ENCODE measurements at places on chromosomes 16 and 17. TPM values are rescaled to one million over a fixed set of nuclear protein-coding genes. Genes with fewer than 3 reads are reported as not detected.

FBXW10B gene
- total RNA-seq = 2.8 TPM

UTP18 gene
- 28.1 TPM for total RNA-seq

MYL4 gene
- not detected for total RNA-seq

TMEM235 gene
- 16.8 TPM for total RNA-seq

NPTX1 gene
- 267 TPM for total RNA-seq

TBC1D3D gene
- 0.61 TPM for total RNA-seq

DNA sequence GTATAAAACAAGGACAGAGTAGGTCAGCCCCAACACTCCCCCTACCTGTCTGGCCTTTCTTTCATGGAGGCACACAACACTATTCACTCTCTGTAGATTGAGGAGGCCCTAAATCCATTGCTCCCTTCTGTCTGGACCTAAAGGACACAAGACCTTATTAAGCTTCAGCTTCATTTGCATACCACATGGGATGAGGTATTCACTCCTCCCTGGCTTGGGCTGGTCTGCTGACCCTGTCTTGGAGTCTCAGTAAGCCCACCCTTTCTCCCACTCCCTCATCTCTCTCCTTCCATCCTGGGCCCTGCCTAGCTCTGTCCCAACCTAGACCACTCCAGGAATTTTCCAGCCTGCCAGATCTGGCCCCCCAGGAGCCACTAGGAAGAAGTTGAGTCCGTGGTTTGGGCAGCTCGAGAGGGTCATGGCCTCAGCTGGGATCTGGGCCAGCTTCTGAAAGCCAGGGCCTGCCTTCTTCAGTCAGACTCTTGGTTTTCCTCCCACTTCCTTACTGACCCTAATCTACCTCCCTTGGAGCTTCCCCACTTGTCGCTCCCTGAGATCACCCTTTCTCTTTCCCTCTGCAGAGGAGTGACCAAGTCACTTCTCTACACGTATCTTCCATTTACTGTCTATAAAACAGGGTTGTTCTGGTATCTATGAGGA is 6.5 kb upstream of the LLGL1 start:
- no peak for DNase-seq

DNA sequence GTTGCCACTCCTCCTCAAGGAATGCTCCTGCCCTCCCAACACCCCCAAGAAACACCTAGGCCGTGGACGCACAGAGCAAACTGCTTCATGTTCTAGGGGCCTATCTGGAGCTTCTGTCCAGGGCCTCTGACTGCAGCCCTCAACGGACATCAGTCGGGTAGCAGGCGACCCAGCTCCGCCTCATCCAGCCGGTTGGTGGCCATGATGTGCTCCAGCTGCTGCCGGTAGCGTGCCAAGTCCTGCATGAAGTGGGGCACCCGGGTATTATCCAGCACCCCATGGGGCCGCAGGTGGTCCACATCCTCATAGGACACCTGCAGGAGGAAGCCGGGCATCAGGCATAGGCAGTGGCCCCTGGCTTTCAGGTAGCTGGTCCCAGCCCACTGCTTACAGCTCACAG is 6.3 kb downstream of the NOL3 start:
- DNase-seq = no peak

DNA sequence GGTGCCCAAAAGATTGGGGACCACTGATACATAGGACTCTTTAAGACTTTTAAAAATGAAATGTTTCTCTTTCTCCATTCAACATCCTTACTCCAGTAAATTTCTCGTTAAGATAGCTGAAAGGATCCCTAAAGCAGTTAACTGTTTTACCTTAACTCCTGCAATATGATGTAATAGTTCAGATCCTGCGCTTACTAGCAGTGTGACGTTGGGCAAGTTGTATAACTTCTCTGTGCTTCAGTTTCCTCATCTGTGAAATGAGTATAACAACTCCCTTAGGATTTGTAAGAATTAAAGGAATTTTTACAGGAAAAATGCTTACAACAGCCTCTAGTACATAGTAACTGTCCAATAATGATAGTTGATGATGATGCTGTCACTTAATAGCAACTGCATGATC is 158.9 kb downstream of the TANC2 start:
- no peak for DNase-seq

DNA sequence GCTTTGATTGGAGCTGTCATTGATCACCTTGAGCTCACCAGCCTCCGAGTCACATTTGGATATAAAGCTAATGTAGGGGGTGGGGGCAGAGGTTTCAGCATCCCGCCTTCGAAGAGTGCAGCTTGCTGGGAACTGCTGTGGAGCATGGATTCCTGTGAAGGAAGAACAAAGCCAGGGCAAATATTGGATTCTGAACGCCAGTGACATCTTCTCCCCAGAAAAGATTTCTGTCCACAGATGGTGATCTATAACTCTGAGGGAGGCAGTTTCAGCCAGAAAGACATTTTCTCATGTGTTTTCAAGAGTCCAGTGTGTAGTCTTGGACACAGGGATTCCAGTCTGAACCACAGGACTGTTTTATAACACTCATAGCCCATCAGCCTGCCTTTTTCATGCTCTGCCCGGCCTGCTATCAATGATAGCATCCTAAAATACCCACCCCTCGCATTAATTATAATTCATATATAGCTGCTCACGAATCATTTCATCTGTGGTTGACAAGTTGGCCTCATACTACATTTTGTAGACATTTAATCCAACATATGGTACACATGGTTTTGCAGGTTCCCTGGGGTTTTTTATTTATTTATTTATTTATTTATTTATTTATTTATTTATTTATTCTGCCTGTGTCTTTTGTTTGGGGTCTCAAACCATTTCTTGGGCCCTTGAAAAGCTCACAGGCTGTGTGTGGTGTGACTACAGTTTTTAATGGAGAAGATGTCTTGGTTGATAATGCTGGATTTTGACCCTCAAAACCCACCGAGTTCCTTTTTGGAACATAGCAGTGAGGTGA is 47.1 kb upstream of the SALL1 start:
- no peak for DNase-seq

- DNase-seq = no peak
Observed at GRCh38 chr17:45844695-45845375, at the start of gene SPPL2C. Gene SPPL2C (plus strand): TSS chr17:45844881. CDS start chr17:45844907, 26 bp downstream.

- DNase-seq = no peak
Observed at GRCh38 chr16:47774661-47775060, 313.5 kb downstream of the PHKB start.

GRCh38 chr17:50177983-50178834 is 12.4 kb downstream of the SGCA start:
- DNase-seq = no peak

DNA sequence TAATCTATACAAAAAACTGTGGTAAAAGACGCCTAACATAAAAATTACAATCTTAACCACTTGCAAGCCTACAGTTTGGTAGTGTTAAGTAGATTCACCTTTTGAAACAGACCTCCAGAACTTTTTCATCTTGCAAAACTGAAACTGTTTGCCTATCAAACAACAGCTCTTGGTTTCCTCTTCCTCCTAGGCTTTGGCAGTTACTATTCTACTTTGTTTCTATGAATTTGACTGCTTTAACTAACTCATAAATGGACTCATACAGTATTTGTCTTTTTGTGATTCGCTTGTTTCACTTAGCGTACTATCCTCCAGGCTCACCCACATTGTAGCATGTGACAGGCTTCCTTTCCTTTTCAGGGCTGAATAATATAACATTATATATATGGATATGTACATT is 97.0 kb downstream of the PRKCA start:
- no peak for DNase-seq

DNA sequence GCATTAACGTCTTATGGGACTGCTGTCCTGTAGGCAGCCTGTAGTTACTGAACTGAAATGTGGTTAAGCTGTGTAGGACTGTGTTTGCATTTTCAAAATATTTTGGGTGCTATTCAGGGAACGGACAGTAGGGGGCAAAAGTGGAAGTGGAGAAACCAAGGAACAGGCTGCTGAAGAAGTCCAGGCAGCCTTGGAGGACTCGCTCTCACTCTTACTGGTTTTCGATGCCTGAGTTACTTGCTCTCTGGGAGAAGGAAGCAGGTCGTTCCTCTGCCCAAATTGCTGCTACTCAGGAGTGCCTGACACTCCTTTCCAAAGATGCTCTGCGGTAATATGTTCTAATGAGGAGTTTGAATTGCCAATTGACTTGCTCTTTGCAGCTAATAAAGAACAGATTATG is 64.5 kb upstream of the RBFOX1 start:
- DNase-seq = no peak

- no peak for DNase-seq
Observed at GRCh38 chr17:19021622-19022083, 17.1 kb upstream of the FAM83G start.

DNA sequence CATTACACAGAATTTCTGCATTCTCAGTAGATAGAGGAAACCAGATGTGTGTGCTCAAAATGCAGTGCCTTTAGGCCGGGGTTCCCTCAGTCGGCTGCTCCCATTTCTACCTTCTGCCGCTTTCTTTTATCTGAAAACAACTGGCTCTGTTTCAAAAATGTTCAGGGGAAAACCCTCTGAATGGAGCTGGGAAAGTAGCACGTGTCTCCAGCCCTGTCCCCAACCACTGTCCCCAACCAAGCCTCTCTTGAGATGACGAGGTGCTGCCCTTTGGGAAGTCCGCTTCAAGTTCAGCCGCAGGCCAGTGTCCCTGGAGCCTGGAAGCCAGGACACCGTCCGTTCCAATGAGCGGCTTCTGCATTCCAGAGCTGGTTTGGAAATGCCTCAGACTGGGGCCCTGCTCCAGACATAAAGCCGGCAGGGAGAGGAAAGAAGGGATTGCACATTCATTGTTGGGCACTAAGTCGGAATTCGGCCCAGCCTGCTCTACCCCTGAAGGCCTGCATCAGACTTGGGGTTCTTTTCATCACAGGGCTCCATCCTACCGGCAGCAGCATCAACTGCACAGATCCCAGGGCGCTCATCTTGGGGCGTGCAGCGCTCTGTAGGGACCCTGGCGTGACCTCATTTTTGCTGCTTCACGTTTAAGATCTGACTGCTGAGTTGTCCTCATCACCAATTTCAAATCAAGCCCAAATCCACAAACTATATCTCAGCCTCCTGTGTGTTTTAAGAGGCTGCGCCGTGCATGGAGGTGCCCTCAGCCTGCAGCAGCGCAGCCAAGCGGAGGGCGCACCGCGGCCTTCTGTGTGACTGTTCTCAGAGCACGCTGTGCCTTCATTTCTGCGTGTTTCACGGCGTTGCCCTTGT is 111.3 kb downstream of the BANP start:
- DNase-seq = no peak

DNA sequence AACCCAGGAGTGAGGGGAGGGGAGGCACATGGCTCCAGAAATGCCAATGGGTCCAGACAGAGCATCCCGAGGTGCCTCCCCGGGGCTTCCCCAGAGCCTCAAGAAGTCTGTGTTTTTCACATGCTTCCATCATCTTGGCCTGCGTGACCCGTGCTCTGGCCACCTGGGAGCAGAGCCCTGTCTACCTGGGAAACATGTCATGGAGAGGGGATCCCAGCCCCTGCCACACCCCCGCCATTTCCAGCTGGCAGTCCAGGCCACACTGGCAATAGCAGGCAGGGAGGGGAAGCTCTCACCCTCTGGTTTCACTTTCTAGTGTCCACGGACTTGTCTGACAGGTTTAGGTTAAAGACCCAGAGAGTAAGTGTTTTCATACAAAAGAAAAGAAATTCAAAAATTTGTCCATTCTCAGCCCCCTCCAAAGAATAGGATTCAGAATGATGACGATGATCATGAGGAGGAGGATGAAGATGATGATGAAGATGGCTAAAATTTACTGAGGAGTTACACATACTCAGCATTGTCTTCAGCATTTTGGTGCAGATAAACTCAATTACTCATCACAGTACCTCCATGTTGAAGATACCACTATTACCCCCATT is 9.0 kb downstream of the SMIM5 start:
- DNase-seq = no peak

DNA sequence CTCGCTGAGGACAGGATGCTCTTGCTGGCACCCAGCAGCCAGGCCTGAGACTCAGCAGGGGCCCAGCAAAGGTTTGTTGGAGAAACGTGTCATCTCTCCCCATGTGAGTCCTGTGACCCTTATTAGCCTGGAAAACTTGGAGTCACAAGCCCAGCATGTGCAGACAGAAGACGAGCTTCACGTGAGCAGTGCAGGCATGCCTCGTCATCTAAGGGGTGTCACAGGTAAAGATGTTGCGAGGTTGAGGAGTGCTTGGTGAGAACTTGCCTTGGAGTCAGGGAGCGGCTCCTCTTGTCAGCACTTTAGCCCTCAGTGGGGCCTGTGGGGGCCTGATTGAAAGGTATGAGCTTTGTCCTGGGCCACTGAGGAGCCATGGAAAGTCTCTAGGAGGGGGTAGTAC is 2.1 kb upstream of the CTRL start:
- DNase-seq = no peak

- DNase-seq = no peak
Observed at GRCh38 chr17:38673707-38674013, 1.1 kb downstream of the EPOP start.

DNA sequence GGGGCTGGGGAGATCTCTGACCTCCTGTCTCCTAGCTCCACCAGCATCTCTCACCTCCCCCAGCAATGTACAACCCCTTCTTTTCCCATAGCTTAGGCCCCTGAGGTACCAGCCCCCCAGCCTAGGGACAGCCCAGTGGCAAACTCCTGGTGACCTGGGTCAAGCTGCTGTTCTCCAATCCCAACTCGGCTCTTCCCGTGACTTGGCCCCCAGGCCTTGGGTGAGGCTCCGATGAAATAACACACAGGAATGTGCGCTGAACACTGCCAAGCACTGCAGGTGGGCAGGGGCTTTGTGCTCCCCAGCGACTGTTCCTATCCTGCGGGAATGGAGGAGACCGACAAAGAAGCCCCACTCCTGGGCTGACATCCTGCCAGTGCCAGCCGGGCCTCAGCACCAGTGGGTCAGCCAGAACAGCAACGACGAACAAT is 63.7 kb upstream of the AMZ2 start:
- no peak for DNase-seq

- no peak for DNase-seq
Observed at GRCh38 chr17:12806630-12807029, 17.3 kb downstream of the ARHGAP44 start.

GRCh38 chr17:61461967-61462718 is 9.9 kb downstream of the TBX4 start:
- DNase-seq = no peak

DNA sequence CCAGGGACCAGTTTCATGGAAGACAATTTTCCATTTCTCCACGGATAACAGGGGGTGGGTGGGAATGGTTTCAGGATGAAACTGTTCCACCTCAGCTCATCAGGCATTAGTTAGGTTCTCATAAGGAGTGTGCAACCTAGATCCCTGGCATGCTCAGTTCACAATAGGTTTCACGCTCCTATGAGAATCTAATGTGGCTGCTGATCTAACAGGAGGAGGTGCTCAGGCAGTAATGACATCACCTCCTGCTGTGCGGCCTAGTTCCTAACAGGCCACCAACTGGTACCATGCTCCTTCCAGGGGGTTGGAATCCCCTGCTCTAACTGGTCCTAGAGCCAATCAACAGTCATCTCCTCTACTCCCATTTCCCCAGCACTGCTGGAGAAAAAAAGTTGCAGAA is 19.9 kb downstream of the TEX14 start:
- DNase-seq = no peak

DNA sequence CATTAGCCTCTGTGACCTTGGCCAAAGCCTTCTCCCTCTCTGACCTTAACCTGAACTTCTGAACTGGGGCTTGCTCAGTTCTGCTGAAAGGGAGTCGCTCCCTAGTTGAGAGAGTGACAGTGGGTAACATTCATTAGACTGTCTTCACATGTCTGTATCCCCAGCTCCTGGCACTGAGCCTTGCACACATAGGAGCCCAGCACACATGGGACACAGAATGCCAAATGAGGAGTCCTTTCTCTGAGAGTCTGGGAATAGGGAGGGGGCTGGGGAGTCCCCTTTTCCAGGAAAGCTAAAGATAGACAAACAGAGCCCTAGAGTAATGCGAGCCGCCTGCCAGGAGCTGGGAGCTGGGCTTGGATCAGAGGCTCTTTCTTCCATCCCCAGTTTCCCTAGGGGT is 2.5 kb downstream of the TAC4 start:
- DNase-seq = peak; percentile 20

Data from dorsolateral prefrontal cortex (tissue), 122 donors.